Hippocampal formation (tissue), 2 donors: ENCODE measurements at places on chromosomes 12 and 14.

DNA sequence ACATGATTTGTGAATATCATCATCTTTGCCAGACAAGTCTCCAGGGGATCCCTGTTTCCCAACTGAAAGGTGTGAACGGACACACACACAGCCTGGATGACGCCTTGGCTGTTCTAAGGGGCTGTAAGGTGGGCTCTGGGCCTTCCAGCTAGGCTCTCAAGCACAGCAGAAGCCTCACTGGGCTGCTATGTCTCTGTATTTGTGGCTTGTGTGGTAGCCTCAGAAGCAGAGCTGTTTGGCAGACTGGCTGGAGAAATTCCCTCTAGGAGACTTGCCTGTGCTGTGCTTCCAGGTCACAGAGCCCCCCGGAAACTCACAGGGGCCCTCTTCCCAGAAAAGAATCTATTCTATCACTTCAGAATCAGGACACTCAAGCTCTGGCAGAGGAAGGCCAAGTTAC, 21.4 kb downstream of the OTUB2 start:
- DNase-seq: no peak

DNA sequence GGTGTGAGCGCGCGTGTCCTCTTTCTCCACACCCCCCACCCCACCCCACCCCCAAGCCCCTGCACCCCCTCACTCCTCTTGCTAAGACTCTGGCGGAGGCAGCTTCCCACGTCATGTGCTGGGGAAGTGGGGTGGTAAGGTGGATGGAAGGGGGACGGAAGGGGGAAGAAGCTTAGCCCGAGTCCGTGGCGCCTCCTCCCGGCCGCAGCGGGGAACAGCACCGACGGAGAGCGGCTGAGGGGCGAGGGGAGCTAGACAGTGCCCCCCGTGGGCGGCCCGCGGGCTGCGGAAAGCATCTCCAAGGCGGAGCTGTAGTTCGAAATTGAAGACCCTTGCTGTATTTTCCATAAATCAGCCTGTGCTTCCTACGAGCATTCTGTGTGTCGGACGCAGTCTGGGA, 588 bp upstream of the GRIN2B start:
- no peak for DNase-seq

DNA sequence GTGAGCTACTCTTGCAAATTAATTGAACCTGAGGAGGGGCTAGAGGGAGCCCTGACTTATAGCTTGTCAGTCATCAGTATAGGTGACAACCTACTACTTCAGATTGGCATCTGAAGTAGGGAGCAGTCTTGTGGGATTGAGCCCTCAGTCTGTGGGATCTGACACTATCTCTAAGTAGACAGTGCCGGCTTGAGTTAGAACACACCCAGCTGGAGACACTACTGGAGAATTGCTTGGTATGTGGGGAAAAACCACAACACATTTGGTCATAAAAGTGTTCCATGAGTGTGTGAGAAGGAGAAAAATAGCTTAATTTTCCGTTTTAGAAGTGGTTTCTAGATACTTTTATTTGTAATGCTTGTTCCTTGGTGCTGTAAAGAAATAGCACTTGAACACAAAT, 30.5 kb upstream of the DDHD1 start:
- DNase-seq: no peak

- no peak for DNase-seq
Measured at GRCh38 chr14:99800781-99801180, 7.6 kb downstream of the EML1 start.

- DNase-seq: no peak
Measured at GRCh38 chr14:39154594-39155189, 15.4 kb downstream of the TRAPPC6B start.

DNA sequence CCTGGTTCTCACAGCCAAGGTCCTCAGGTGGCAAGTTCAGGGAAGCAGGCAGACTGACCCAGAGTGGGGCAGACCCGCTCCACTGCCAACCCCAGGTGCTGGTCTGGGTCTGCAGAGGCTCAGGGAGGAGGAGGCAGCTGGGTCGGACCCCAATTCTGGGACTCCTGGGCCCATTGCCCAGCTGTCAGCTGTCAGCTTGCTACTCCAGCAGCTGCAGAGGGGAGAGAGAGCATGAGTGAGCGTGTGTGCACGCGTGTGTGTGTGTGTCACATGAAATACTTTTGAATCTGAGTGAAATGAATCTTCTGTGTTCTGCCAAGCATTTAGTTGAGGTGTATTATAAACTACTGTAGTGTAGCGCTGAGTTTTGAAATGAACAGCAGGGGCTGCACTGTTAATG, 30.8 kb downstream of the XRCC3 start:
- DNase-seq: no peak

DNA sequence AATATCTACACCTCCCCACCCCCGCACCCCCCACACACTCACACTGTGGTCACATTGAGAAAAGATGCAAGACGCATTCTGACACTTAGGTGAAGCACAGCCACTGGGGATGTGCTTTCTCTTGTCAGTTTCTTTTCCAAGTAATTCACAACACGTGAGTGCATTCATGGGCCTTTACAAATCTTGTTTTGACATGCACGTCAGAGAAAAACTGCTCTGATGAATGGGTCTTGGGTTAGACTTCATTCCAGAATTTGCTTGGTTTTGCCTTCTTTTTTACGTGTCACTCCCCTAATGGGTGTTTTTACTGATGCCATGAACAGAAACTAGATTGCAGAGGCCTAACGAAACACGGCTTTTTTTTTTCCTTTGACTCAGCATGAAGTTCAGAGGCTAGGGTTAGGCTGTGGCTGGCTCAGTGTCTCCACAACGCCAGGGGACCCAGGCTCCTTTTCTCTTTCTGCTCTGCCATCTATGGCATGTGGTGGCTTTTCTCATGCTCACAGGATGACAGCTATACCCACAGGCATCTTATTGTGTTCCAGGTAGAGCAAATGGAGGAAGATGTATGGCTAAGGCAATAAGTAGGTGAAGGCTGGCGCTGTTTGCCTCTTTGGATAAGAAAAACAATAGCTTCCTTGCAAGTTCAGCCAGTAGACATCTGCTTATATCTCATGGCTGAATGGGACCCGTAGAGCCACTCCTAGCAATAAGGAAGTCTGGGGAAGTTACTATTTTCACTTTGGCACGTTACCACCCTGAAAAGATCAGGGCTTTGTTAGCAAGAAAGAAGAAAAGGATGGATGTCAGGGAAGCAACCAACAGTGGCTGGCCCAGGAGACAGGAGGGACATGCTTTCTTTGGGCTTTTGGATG, 253.3 kb downstream of the SLC15A4 start:
- DNase-seq: no peak

DNA sequence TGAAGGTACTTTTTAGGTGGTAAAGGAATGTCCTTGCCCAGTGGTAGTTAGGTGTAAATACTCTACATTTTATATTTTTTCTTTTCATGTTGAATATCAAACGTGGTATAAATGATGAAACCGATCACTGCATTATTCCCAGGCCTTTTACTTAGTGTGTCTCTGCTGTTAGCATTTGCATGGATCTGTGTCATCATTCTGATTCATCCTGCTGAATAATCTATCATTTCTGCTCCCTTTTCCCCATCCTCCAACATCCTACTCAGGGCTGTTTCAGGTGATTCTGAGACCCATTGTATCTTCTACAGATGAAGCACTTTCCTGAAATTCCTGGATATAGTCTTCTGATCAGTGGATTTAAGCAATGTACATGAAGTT, 61.0 kb upstream of the PTHLH start:
- DNase-seq: no peak

- peak; percentile 75 for DNase-seq
Measured at GRCh38 chr12:68932961-68933893, at the start of gene CPM. TSS of gene CPM (minus strand) at chr12:68933171. CDS start at chr12:68932837, 334 bp downstream.

DNA sequence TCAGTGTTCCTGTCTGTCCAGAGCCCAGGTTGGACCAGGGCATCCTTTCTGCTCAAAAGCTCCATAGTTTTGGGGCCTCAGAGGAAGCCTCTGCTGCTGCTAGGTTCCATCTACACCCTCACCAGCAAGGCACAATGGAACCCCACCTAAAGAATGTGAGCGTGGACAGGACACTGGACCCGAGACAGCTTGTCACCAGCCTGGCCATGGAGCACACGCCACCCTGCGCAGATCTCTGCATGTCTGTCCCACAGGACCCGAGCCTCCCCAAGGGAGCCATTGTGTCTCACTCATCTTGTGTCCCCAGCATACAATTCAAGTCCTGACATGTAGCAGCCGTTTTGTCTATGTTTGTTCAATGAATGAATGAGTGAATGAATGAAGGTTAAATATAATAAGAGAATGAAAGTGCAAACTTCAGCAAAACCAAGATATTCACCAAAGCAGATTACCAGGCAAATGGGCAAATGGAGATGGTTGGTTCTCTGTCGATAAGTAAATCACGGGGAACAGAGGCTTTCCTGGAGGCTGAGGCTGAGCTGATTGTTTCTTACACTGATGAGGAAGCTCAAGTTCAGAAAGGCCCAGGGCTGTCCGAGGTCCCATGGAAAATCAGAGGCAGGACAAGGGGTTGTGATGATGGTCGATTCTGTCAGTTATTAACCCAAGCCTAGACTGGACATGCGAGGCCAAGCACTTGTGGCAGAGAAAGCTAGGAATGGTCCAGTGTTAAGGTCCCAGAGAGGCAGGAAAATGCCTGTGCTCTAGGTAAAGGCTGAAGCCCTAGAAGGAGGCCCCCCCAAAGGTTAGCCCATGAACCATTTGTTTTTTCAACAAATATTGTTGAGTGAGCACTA, 27.0 kb downstream of the SERPINA3 start:
- DNase-seq: no peak

- no peak for DNase-seq
Measured at GRCh38 chr14:68891851-68892660, 87.0 kb downstream of the ACTN1 start.

DNA sequence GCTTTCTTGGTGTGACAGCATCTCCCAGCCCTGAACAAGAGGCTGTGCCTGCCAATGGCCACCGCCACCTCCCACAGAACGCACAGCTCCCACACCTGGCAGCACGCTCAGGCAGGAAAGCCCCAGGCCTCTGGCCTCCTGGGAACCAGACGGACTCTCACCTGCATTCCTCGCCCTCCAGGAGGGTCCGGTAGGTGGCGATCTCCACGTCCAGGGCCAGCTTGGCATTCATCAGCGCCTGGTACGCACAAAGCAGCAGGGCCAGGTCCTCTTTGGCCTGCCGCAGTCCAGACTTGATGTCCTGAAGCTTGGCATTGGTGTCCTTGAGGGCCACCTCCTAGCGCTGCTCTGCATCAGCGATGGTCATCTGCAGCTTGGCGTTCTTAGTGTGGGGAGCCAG, 12.1 kb upstream of the KRT77 start:
- no peak for DNase-seq

DNA sequence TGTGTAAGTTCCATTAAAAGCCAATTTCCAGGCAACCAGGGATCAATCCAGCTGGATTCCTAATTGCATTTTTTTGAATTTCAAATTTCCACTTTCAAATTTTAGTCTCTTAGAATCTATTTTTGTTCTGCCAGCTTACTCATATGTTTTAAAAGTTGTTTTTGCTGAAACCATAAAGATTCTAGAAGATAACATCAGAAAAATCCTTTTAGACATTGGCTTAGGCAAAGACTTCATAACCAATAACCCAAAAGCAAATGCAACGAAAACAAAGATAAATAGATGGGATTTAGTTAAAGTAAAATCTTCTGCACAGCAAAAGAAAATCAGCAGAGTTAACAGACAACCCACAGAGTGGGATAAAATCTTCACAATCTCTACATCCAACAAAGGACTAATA, 253.3 kb downstream of the AEBP2 start:
- no peak for DNase-seq

- DNase-seq: peak; percentile 15
Measured at GRCh38 chr12:131454418-131455217, 256.3 kb upstream of the SFSWAP start.

DNA sequence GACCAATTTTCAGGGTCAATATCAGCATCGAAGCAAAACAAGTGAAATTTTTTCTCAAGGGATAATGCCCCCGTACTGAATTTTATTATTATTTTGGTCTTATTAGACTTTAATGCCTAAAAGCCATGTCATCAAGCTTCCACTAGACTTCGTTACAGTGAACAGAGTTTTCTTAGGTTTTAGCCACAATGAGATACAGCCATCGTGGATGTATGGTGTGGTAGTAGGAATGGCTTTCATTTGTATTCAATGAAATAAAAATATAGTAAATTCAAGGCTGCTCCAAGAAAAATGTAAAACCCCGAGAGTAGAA, 11.7 kb downstream of the TAOK3 start:
- DNase-seq: no peak

GRCh38 chr12:24979976-24980730, 31.3 kb upstream of the BCAT1 start:
- DNase-seq: no peak

DNA sequence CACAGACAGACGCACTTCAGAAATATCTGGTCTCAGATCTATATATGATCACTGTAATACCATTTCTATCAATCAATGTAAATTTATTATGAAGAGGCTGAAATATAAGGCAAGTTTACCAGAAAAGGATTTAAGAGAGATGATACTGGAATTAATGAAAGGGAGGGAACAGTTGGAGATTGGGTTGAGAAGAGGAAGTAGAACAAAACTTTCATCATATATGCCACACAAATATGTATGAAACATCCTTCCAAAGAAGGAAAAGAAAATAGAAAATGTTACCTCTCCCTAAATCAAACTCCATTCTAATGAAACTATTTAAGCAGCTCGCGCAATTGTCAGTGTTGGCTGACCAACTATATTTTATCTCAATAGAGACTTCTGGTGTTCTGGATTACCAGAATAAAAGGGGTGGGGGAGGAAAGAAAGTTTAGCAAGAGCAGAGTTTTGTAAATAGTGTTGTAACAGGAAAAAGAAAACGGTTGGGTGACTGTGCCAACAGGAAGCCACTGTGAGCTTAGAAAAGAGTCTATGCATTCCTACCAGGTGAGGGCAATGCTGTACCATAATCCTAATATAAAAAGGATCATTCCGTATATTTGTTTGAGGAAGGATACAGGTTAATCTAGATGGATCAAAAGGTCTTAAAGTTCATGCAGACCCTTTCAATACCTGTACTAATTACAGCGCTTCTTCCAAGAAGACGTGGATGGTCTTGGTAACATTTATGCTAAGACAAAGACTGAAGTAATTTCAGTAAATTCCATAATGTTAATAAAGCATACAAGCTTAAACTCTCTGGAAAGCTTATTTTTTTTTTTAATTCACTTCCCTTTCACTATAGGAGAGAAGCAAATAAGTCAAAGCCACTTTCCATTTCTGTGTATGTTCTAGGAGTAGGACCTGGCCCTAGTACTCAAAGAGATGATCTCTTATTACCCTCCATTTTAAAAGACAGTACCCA, 14.5 kb upstream of the LLPH start:
- DNase-seq: peak; percentile 26
